NCI-H2227 treated with DMSO at 0.1 percent for 48 hours (cell line): ENCODE measurements at places on chromosomes 1 and 21.

GRCh38 chr1:176691251-176692228, 228.6 kb downstream of the PAPPA2 start:
- DNase-seq: peak; percentile 16

- no peak for DNase-seq
Observed at GRCh38 chr1:53616511-53616910, 122.5 kb downstream of the GLIS1 start.

GRCh38 chr1:22024485-22025367, 23.3 kb downstream of the CELA3A start:
- DNase-seq: peak; percentile 43

DNA sequence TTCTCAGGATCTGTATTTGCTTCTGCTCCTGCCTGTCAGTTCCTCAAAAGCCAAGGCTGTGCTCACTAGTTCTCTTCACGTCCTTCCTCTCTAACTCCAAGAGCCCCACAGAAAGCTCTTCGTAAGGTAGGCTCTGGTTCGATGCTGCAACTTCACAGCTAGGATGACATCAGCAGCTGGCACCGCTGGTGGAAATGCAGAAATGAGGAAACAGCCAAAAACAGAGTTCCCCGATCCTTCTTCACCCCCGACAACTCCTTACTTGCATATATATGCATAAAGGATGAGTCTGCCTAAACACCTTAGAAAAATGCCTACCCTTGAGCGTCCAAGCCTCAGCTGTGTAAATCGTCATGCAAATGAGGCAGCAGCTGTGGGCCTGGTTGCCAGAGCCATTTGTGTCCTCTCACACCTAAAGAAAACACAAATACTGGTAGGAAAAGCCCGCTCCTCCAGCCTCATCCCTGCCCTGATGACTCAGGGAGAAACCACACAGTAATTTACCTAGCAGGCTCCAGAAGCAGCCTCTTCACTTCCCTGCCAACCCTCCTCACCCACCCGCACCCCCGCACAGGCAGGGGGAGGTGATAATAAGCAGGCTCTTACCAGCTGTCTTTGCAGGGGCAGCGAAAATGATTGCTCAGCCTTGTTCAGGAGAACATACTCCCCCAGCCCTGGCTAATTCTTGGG, 28.2 kb downstream of the BATF3 start:
- DNase-seq: peak; percentile 74

GRCh38 chr21:42073145-42074099, 2.3 kb downstream of the UMODL1 start:
- no peak for DNase-seq

- no peak for DNase-seq
Observed at GRCh38 chr21:44344541-44345183, 5.5 kb upstream of the CFAP410 start.

DNA sequence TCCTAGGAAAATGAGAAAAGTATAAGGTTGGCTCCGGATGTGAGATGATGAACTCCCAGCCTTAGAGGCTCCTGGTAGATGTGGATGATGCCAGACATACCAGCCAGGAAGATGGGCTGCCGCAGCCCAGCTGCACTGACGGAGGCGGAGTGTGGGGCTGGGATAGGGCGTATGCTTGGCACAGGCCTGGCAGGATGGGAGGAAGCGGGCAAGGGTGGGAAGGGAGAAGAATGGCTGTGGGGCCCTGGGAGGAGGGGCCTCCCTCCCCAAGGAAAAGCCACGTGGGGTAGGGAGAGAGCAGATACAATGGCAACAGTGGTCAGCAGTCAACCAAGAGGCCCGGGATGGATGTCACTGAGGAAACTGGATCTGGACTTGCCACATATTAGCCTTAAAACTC, 41.3 kb upstream of the KIF21B start:
- no peak for DNase-seq

DNA sequence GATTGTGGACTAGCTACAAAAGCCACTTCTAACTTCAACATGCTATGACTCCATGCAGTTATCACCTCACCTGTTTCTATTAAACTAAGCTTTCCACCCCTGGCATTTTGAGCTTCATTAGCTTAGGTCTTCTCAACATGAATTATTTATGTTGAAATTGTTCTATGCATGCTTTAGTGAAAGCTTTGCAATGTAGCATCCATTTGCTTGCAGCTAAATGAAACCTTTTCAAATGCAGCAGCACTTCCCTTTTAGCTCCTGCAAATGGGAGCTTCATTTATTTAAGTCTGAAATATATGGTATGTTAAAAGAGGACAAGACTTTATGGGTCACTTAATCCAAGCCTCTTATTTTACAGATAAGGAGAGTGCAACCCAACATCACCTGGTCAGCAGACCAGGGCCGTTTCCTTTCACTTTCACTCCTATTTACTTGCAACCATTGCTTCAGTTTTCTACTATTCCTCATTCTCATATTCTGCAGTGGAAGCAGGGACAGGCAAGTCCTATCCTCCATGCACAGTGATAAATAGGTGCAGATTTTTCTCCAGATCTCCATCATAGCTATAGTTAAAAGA, 56.4 kb upstream of the SAMSN1 start:
- no peak for DNase-seq

DNA sequence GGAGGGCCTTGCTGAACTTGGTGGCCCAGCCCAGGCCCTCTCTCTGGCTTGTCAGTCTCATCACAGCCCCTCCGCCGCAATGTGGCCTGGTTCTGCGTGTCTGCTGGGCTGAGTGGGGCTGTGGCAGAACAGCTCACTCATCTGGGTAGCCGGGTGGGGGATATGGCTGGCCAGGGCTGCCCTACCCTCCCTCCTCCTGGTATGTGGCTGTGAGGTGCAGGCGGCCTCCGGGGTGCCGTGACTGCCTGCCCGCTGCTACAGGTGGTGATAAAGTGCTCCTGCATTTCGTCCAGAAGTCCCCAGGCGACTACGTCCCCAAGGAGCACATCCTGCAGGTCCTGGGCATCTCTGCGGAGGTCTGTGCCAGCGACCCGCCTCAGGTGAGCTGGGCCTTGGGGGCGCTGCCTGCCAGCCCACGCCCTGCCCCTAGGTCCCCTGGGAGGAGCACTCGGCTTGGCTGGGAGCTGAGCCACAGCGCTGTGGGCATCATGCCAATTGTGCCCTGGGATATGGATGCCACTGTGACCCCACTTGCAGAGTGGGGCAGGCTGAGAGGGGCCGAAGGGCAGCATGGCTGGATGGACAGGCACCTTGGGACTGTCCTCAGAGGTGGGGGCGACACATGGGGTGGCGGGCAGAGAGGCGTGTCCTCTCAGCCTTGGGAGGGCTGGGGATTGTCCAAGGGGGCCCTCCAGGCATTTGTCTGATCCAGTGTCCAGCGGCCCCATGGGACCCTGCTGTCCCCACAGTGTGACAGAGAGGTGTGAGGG, 2.3 kb downstream of the PRXL2B start:
- no peak for DNase-seq

- DNase-seq: no peak
Observed at GRCh38 chr1:29218223-29218622, 12.5 kb downstream of the MECR start.

- no peak for DNase-seq
Observed at GRCh38 chr1:219924342-219924741, 4.0 kb downstream of the SLC30A10 start.

GRCh38 chr1:21663248-21663950, 5.8 kb downstream of the RAP1GAP start:
- DNase-seq: no peak

GRCh38 chr21:36465478-36465877, 14.4 kb downstream of the CLDN14 start:
- no peak for DNase-seq
